ENCODE measurements at places on chromosomes 1 and 21.

DNA sequence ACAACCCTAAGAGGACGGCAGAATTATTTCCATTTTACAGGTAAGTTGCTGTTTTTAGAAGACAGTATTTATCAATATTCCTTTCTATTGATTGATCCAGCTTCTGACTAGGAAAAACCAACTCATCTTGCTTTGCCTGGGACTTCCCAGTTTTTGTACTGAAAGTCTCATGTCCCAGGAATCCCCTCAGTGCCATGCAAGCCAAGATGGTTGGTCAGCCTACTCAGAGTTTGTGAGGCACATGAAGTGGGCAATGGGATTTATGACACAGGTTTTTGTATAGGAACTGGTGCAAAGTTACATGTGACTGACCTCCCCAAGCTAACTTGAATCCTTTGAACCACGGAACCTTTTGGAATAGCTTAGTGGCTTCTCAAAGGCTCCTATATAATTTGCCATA, 45.5 kb downstream of the GNG12 start:
- DNase-seq = no peak

- DNase-seq = peak; percentile 84
Measured at GRCh38 chr1:218665221-218665620, 320.1 kb downstream of the TGFB2 start.

GRCh38 chr21:30958741-30959140, 77.4 kb upstream of the KRTAP11-1 start:
- DNase-seq = no peak

DNA sequence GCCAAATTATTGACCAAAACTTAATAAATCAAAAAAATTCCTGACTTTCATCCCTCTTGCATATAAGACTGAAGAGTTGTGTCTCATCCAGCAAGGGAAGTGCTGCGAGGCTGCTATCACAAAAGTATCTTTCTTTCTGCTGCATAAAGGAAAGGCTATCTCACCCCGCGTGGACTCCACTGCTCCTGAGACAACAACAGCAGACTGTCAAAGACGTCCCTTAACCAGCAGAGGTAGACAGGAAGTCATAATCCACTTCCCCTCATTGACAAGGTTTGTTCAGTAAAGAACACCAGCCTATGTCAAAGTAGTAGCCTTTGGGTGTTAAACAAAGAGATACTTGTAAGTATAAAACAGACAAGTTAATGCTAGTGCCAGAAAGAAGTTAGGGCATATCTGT, 29.4 kb downstream of the VPS26C start:
- DNase-seq = no peak

DNA sequence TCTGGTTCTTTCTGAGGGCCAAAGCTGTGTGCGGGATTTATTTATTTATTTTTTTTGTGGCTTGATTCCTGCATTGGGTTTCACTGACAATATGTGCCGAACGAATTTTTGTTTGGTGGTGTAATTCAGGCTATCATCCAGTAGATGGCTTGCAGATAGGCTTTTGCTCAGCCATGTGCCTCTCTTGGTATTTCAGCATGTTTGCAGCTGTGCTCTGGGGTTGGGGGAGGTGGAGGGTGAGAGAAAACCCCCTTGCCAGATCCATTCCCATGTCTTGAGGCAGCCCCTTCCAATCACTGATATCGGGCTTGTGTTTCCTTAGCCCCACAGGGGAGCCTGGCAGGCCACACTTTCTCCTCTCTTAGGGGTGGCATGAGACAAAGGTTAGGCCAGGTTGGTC, 302.4 kb downstream of the PTGER3 start:
- no peak for DNase-seq
